ENCODE measurements at places on chromosomes 3 and 15. TPM values are rescaled to one million over a fixed set of nuclear protein-coding genes. Genes with fewer than 3 reads are reported as not detected.
A peak's percentile ranks its signal among the peaks of the same experiment; 100 is the strongest.

DNA sequence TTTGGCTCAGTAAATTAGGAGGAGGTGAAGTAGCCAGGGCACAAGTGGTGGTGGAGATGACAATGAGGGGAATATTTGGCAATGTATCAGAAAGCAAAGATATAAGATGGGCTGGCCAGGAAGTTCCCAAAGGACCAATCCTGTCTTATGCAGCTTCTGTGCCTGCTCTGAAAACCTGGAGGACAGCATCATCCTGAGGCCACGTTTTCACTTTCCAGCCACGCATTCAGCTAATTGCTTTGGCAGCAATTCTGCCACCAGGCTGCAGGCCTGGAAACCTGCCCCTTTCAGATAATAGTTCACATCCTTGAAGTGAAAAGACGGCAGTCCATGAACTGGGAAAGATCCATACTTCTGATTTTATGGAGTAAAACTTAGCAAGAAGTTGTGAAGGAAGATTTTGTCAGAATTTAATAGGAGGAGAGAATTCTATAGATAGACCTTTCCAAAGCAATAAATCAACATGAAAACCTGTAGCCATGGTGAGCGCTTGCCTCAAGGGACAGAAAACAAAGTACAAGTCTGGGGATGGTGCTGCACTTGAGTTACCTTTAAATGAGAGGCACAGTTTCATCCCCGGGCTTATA, 682.5 kb downstream of the GRM7 start:
- DNase-seq = no peak

DNA sequence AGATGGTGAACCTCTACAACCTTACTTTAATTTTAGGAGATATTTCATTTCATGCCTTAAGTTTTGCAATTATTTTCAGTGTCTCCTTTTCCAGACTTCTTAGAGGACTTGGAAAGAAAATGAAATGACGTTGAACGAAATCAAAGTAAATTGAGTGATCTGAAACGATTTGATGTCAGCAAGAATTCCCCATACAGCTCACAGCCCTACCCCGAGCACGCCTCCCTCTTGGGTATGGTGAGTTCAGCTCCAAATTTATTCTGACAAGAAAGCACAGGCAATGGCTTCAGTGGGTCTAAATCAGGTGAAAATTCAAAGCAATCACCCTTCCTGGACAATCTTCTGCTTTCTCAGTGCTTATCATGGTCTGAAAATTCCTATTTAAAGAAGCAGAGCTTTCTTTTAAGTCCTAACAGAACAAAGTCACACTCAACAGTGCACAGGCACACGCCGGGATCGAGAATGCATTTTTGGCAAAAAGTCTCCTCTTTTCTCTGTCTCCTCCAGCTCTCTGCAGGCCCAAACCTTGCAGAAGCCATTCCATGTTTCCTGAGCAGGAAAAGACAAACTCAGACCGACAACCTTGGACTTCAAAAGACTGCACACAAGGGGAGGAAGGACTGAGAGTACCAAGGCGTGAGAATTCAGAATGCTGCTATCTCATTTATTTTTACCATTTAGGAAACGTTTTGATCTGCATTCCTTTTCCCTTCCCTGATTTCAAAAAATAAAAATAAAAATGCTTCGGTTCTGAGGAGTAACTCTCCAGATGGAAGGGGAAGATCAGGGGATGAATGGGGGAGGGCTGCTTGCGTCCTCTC, 72.0 kb downstream of the CCNL1 start:
- no peak for DNase-seq

- no peak for DNase-seq
These were observed 7.7 kb downstream of the ITIH1 start for GRCh38 chr3:52784931-52785590.

DNA sequence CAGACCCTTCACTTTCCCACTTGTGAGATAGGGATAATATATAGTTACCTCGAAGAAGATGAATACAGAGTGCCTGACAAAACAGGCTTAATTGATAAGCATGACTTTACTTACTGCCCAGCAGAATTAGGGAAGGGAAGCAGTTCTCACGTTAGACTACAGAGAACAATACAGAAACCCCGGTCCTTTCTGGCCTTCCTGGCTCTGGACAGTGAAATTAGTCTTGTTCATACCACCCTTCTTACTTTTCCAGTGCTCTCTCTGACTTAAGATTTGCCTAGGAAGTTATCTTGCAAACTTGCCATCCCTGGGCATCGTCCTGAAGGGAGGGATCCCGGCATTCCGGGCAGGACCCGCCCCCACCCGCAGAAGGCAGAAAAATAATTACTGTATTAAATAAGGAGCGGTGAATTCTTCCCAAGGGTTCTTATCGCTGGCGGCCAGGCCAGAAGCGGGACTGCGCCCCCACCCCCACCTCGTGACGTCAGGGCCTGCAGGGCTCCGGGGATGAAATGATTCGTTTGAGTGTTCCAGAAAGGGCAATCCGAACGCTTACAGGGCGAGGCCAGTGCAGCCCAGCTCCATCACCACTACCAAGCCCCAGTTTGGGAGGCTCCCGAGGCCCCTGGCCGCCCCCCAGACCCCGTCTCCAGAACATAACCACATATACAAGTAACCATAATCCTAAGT, 8.4 kb downstream of the SOX2 start:
- no peak for DNase-seq

GRCh38 chr15:85383470-85384148, 3.2 kb downstream of the AKAP13 start:
- no peak for DNase-seq

DNA sequence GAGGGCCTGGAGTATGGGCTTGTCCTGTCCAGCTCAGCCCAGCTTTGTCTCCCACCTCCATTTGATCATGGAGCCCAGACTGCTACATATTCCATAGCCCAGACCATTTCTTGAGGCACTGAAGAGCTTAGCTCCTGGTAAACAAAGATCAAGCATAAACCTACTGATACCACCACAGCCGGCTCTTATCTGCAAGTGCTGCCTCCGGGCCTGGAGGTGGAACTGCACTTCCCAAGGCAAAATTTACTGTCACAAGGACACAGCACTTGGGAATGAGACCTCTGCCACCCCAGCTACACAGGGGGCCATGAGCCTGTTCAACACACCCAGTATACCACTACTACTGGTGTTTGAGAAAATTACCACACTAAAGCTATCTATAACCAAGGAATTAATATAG, 53.7 kb upstream of the PLSCR5 start:
- no peak for DNase-seq

DNA sequence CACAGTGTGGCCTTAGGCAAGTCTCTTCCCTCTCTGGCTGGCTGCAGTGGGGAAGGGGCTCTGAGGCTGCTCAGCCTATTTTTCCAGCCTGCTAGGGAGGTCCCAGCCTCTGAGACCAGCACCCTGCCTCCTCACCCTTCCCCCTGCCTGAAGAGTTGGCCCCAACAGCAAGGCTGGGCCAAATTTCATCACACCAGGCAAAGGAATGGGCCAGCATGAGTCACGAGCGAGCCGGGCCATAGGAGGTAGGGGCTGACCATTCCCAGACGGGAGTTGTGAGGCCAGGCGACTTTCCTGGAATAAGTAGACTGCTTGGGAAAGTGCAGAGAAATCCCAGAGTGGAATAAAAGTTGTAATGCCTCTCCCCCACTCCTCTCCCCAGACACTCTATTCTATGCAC, 5.7 kb upstream of the FBLN2 start:
- DNase-seq = no peak

The EDEM1 gene
- 26.6 TPM for polyA plus RNA-seq

DNA sequence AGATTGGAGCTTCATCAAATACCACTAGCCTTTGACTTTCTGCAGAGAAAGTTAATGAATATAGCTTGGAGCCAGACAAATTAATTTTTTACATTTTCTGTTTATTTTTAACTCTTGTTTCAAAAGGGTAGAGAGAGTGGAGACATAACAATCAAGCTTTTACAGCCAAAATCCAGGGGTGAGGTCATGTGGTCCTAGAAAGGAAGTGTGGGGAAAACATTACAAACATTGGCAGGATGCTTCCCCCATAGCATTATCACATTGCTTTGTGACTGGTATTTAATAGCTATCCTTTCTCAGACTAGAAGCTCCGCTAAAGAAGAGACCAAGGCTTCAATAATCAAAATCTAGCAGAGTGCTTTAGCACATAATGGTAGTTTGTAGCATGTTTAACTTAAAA, 46.4 kb upstream of the PHLDB2 start:
- DNase-seq = no peak

DNA sequence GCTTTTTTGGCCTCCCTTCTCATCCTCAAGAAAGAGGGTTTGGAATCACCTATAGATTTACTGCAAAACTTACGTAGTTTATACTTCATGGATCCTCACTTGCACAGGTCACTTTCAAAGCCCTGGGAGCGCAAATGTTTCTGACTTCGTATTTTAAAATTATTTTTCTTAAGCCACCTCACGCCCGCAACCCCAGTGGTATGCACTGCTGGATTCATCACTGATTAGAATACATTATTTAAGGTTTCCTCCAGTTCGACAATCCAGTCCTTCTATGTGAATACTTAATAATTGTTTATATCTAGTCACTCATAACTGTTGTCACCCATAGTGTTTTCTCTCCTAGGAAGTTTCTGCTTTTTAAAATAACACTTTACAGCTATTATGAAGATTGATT, 339.9 kb downstream of the CHL1 start:
- DNase-seq = no peak

- DNase-seq = no peak
These were observed 626.1 kb downstream of the CADM2 start for GRCh38 chr3:85584779-85585356.

DNA sequence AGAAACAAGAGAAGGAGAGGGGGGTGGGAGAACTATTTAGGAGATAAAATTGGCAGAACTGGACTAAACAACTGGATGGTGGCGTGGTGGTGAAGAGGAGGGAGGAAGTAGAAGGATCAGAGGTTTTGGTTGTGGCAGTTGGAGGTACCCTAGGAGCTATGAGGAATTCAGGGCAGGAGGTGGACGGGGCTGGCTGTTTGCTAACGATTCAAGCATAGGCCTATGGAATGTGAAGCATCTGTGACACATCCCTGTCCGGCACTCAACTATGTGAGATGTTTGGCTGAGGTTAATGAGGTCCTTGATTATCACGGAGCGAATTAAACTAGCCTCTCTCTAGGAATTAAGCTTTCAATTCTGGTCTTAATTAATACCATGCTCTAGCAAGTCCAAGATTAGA, 13.5 kb downstream of the TARS3 start:
- DNase-seq = no peak

DNA sequence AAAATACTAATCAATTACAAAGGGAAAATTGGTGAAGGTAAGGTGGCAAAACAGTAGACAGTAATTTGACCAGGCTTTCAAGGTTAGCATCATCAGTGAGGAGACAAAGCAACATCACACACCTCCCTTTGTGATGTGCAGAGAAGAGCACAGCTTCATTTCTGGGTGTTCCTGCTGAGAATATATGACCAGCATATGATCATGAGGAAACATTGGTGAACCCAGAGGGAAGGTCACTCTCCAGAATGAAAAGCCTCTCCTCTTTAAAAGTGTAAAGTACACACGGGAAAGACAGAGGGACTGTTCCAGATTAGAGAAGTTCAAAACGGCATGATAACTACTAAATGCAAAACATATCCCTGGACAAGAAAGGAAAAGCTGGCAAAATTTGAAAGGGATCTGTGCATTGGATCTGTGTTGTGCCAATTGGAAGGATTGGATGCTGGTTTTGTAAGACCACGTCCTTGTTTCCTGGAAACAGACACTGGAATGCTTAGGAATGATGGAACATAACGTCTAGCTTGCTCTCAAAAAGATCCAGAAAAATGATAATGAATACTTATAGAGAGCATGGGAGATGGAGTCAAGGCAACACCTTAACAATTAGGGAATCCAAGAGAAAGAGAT, 80.6 kb upstream of the MITF start:
- DNase-seq = peak; percentile 13

The ROBO2 gene
- 51.8 TPM for polyA plus RNA-seq

DNA sequence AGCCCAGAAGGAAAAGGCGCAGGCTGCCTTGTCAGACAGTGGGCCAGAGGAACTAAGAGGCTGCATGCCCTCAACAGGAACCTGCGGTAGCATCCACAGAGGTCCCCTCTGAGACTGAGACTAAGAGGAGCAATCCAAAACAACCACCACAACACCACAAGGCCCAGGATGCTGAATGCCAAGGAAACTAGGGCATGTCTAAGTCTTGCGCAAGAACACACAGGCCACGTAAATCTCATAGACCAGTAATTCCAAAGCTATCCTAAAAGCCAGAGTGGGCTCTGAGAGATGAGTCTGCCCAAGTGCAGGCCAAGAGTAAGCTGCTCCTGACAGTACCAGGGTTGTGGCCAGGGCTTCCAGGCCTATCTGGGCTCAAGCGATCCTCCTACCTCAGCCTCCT, 12.9 kb downstream of the MON1A start:
- DNase-seq = no peak

The C3orf85 gene
- not detected for polyA plus RNA-seq

DNA sequence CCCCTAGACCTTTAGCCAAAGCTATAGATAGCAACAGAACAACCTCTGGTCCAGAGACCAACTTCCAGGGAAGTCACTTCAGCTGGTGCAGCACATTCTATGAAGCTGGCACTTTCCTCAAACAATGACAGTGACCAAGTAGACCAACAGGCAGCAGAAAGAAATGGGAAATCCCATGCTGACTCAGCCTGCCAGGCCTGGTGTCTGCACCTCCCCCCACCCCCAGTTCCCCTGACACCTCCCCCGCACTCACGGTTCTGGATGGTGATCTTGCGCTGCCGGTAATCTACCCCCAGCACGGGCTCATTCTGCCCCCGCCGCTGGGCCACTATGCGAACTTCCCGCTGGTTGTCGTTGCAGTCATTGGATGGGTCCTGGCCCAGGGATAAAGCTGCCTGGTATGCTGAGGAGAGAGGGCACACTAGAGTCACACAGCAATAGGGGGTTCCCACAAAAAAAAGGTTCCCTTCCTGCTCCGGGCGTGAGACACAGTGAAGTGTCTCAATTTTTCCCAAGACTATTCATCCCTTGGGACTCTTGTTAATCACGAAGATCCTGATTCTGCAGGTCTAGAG, 17.0 kb downstream of the ILDR1 start:
- no peak for DNase-seq

- no peak for DNase-seq
These were observed 39.3 kb downstream of the OSTN start for GRCh38 chr3:191238321-191238817.

- DNase-seq = no peak
These were observed 4.3 kb downstream of the SIDT1 start for GRCh38 chr3:113536627-113537101.

The LRRN1 gene
- polyA plus RNA-seq = 22.8 TPM

DNA sequence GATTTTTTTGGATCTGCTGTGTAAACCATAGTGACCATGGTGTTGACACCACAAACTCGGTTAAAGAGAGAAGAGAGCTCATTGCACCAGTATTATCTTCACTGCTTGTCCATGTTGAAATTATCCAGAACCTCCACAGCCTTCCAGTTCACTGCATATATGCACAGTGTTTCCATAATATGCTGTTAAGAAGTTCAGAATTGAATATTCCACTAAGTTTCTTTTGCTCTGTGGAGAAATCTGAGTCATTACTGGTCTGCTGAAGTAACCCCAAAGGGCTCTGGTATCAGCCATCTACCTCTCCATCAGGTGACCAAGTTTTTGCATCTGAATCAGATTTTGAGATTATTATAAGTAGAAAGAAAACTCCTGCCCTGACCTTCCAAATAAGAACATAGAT, 143.5 kb downstream of the LRRC3B start:
- no peak for DNase-seq

Data from right lung (tissue), 10 donors.